Effector CD8-positive, alpha-beta T cell (primary cell): ENCODE measurements at places on chromosomes 7 and 10.

GRCh38 chr10:133097418-133097817 lies 9.7 kb downstream of the ADGRA1 start:
- no peak for DNase-seq

- DNase-seq, result no peak
Observed at GRCh38 chr7:150400788-150401423, 21.8 kb downstream of the ZNF775 start.

DNA sequence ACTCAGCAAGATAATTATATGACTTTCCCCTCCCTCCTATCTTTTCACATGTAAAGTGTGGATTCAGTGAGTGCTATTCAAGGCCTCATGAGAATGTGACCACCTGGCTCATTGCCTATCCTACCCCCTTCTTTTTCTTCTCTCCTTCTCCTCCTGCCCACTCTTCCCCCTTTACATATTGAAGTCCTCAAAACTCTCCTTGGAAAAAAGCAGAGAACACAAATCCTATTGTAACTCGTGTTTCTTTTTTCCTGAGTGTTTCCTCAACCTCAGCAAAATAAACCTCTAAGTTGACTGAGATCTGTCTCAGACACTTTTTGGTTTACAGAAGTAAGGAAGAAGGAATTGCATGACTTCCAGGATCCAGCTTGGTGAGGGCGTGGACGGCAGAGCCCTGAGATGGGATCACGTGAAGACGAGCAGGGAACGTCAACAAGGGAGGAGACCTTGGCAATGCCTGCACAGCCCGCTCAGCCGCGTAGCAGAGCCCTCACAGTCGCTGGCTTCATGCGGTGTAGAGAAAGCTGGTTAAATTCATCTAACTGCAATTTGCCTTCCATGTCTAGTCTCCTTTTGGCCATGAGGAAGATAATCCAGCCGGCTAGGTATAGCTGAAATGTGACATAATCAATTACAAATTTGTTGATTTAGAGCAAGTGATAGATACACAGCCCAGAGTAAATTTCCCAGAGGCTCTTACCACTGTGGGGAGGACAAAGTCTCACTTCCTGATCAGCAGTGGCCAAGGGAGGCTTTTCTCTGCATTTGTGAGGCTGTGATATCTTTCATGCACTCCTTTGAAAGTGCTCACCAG lies 75.7 kb downstream of the LYZL2 start:
- no peak for DNase-seq

DNA sequence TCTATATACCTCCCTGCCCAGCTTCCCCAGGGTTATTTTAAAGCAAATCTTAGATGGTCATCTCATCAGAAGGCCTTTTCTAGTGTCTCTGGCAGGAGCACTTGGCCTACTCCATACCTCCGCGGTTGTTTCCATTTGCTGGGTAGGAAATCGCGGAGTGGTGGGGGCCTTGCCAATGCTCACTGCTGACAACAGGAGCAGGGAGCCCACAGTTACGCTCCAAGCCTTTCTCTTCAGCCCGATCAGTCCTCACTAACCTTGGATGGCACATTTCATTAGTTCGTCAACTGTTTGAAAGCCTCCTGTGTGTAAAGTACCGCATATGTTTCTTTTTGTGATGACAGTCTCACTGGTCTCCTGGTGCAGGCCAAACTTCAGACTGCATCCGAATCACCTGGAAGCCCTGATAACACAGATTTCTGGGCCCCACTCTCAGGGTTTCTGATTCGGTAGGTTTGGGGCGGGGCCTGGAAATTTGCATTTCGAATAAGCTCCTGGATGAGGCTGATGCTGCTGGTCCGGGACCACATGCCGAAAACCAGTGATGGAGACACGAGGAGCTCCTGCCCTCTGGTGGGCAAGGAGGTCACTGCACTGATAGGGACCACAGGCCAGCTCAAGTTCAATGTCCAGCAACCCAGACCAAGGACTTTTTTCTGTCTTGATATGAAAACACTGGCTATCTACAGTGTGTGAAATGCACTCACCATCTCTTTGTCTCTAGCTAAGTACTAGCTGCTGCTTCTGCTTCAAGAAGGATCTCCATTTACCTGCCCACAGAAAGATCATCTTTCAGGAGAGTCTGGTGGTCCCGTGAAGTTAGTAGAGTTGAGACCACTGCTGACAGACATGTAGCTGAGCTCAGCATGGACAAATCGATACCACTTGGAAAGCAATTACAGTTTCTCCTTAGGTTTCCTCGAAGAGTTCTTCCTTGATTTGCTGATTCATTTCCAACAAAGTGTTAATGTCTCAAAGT lies 14.0 kb downstream of the LRGUK start:
- peak; percentile 5 for DNase-seq

- DNase-seq, result no peak
Observed at GRCh38 chr10:72126184-72126871, 38.0 kb upstream of the SPOCK2 start.

DNA sequence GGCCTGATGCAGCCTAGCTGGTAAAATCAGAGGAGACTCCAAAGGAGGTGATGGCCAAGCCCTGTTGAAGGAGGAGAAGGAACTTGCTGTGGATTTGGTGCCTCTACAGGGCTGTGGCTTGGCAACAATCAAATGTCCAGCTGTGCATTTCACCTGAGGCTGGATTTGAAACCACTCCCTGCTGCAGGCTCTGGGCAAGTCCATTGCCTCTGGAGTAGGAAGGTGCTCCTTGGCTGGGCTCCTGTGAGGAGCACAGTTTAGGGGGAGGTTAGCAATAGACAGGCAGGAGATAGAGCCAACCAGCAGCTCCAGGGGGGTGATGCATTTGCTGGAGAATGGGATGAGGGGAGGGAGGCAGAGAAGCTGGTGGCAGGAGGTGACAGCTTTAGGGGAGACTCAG lies 26.5 kb downstream of the CDH23 start:
- no peak for DNase-seq

- DNase-seq, result no peak
Observed at GRCh38 chr10:61136139-61136538, 192.2 kb upstream of the RHOBTB1 start.

DNA sequence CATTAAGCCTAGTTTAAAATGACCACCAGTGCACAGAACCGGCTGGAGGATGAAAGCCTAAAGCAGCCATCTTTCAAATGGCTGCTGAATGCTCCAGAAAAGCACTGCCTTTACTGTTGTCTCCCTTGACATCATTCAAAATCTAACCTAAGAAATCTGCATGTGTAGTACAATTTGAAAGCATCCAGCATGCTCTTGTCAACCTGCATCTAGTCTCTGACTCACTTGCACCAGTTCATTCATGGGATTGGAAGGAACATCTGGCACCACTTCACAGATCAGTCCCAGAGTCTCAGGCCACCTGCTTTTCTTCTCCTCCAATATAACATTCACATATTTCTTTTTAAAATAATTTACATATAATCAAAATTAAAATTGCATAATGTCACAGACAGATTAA lies 76.2 kb downstream of the RNF133 start:
- no peak for DNase-seq

DNA sequence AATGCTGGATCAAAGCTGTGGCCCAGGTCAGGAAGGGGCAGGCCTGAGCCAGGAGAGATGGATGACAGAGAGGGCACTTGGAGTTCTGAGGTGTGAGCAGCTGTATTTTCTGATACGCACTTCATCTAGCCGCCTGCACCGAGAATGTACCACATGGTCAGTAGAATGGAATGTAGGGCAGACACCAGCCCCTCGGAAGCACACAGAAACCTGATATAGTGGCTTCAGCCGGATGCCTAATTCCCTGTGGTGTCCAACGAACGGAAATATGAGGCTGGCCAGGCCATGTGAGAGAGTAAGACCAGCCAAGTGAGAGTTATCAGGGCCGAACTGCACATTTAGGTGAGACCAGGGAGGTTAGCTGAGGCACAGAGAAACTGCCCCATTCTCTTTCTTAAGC lies 46.7 kb upstream of the PLCE1 start:
- no peak for DNase-seq

DNA sequence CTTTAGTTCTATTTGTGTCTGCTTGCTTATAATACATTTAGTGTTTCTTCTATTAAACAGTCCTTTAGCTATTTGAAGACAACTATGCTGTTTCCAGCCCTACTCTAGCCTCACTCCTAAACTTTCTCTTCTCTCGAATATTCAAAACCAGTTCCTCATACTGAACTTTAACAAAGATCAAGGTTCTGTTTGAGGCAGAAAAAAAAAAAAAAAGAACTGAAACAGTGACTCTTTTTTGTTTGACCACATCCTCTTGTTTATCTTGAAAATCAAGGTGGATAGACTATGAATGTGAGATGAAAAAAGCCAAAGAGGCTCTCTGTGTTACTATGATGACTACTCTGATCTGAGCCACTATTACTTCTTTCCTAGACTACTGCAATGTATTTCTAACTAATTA lies 154.3 kb downstream of the ZNF365 start:
- no peak for DNase-seq

- no peak for DNase-seq
Observed at GRCh38 chr7:115914951-115915350, 115.6 kb downstream of the TFEC start.

GRCh38 chr7:75849573-75849972 lies 29.3 kb upstream of the RHBDD2 start:
- no peak for DNase-seq

DNA sequence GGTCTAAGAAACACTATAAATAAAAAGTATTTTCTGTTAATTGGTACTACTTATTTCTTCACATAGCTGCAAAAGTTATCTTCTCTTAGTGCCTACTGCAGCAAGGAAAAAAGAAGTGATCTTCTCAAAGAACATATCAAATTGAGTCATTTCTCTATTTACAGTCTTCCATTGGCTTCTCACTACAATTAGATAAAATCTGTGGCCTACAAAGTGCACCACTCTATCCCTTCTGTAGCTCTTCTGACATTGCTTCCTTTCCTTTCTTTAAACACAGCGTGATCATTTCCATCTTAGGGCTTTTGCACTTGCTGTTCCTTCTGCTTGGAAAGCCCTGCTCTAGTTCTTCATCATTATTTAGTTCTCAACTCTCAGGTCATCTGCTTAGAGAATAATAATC lies 44.7 kb downstream of the MXI1 start:
- no peak for DNase-seq

GRCh38 chr10:116067825-116068224 lies 205.2 kb downstream of the GFRA1 start:
- DNase-seq, result no peak

- no peak for DNase-seq
Observed at GRCh38 chr7:41820111-41820671, 117.3 kb upstream of the INHBA start.
